MCF 10A (cell line): ENCODE measurements at places on chromosomes 3 and 15.

GRCh38 chr3:78844307-78844706 lies 923.5 kb downstream of the ROBO1 start:
- no peak for DNase-seq

DNA sequence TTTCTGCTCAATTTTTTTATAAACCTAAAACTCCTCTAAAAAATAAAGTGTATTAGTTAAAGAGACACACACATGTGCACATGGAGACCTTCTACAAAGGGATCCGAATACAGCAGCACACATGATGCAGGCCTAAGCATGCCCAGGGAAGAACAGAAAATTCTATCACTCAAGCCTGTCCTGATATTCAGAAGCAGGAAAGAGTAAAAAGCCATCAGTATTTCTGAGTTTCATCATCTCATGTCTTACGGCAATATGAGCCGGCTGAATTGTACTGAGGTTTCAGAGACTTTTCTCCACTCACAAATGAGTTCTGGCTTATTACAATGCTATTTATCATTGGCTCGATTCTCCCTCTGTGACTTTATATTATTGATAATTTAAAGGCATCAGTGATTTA lies 97.5 kb downstream of the CADPS start:
- DNase-seq, result no peak

DNA sequence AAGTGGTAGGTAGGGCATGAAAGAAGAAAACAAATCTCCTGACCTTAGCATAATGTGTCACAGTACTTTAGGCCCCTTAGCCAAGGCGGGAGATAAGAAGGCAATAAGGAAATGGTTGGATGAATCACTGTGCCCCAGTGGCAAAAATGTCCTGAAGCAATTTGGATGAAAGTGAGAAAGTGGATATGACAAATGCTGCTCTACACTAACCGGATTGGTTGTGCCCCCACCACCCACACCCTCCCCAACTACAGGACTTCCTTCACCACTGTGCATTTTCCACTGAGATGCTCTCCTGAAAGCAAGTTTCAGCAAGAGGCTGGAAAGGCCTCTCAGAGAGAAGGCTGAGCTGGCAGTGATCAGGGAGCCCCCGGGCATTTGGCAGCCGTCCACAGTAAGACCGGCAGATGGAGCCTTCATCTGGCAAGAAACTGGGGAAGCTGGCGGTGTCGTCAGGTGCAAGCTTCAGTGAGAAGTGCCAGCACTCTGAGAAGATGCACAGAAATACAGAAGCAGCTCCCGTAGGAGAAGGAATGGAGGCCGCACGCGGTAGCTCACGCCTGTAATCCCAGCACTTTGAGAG lies 63.8 kb downstream of the ATP1B3 start:
- peak; percentile 97 for DNase-seq

GRCh38 chr3:18295171-18295920 lies 129.8 kb downstream of the SATB1 start:
- DNase-seq, result peak; percentile 89

DNA sequence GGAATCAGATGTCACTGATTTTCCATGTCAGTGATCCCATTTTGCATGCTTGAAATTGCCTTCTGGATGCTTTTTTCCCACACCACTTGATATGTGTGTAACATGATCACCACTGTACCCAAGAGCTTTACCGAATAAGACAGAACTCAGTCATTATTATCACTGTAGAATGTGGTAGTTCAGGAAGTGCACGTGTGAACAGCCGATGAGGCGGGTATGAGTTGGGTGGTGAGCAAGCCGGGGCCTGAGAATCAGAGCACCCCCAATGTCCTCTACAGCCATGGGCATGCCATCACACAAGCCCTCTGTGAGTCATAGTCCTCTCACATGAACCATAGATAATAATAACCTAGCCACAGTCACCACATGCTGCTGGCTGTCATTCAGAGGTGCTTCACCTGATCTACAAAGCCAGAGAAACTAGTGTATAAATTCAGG lies 470.8 kb downstream of the SOX2 start:
- DNase-seq, result peak; percentile 54

DNA sequence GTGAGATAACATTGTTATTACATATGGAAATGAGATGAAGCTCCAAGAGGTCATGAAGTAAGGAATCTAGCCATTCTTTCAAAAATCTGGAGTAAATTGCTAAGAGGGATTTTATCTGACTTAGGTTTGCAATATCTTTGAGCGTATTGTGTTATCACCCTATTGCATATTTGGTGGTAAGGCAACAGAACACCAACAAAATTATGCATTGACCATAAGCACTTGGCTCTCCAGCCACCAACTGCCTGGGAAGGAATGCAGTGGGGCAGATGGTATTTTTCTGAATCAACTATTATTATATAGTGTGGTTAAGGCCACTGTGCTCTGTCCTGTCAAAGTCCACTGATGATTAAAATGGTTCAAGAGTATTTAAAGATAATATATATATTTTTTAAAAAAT lies 287.9 kb upstream of the SEMA6D start:
- no peak for DNase-seq

GRCh38 chr3:127037418-127037841 lies 54.5 kb downstream of the PLXNA1 start:
- no peak for DNase-seq

- no peak for DNase-seq
Measured at GRCh38 chr3:12437861-12438260, 46.4 kb upstream of the TSEN2 start.

DNA sequence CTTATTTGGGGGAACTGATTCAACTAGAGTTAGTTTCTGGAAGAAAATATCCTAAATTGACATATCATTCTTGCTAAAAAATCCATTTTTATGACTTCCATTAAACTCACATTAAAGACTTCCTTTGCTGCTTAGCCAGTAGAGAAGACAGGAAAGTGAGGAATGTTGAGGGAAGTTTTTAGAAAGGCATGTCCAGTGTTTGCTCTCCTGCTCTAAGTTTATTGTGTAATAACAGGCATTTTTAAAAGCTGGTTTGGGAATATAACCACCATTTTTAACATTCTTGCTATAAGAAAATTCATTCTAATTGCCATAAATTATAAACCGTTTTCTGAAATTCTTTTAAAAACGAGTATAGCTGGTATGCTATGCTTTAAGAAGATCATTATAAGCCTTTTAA lies 428.0 kb downstream of the RAP2B start:
- no peak for DNase-seq

- DNase-seq, result no peak
Measured at GRCh38 chr15:98893401-98893800, 114.2 kb downstream of the PGPEP1L start.

DNA sequence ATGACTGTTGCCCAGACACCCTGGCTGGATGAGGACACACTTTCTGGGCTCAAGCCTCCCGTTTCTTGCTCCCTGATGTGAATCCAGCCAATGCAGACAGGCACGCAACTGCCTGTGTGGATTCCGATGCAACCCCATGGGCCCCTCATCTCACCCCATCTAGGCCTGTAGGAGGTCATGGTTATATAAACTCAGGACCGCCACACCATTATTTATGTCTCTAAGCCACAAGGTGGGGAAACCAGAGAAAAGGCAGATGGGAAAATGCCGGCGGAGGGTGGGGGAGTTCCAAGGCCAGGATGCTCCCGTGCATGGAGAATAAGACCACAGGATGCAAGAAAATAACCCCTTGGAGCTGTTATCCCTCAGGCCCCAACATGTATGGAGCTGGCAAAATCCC lies 2.0 kb downstream of the MESP1 start:
- no peak for DNase-seq

DNA sequence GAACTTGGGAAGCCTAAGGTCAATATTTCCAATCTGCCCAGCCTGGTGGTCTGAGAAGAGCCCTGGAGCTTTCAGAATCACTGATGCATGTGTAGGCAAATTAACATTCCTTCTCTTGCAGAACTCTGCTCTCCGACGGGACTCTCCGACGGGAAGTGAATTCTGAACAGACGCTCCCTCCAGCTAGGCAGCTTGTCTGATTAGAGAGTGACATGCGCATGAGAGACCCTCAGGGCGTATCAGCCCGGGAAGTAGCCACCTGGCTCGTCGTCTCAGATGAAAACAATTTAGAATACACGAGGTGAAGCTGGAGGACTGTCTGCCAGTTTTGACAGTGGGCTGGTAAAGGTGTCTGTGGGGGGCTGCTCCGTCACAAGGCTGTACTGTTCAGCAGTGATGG lies 103.1 kb downstream of the DGKG start:
- no peak for DNase-seq

GRCh38 chr3:53075743-53076140 lies 29.9 kb upstream of the SFMBT1 start:
- no peak for DNase-seq
